RPMI8226 (cell line): ENCODE measurements at places on chromosomes 7 and 10.
A peak's percentile ranks its signal among the peaks of the same experiment; 100 is the strongest.

DNA sequence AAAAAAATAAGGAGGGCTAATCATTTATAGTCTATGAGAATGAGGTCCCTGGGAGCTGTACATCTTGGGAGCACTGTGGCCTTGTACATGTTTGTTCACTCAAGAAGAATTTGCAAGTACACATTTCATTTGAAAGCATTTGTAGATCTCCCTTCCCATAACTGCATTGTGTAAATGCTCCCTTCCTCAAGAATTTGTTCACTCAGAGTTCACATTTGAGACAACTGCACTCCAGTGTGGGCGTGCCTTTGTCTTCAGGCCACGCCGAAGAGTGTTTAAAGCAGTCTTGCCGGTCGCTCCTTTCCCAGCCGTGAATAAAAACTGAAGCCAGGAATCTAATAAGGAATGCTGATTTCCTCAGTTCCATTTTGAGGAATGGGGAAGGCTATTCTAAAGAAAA is 291.1 kb upstream of the LYZL1 start:
- no peak for DNase-seq

DNA sequence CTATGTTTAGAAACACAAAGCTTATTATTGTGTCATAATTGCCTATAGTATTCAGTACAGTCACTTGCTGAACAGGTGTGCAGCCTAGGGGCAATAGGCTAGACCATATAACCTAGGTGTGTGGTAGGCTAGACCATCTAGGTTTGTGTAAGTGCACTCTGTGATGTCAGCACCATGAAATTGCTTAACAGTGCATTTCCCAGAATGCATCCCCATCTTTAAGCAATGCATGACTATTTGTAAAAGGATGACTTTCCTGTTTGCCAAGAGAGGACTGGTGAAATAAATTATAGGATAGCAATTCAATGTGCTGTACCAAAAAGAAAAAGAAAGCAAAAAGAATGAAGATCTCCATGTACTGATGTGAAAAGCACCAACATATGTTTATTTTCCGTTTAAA is 288.7 kb upstream of the AUTS2 start:
- DNase-seq, result no peak

DNA sequence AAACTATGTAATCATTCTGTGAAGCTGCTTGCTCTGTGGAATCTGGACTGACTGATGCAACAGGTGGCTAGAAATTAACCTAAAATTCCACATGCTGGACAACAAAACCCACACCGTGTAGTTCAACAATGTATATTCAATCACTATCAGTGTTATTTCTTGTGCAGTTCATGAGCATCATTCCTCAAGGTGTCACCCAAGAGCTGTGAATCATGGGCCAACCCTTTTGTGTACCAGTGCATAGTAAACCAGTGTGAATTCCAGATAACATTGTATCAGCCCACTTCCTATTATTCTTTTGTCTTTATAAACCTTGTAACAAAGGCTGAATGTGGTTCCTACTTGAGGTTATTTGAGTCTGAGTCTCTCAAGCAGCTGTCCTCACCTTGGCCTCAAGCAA is 905.2 kb upstream of the ZNF722 start:
- no peak for DNase-seq

DNA sequence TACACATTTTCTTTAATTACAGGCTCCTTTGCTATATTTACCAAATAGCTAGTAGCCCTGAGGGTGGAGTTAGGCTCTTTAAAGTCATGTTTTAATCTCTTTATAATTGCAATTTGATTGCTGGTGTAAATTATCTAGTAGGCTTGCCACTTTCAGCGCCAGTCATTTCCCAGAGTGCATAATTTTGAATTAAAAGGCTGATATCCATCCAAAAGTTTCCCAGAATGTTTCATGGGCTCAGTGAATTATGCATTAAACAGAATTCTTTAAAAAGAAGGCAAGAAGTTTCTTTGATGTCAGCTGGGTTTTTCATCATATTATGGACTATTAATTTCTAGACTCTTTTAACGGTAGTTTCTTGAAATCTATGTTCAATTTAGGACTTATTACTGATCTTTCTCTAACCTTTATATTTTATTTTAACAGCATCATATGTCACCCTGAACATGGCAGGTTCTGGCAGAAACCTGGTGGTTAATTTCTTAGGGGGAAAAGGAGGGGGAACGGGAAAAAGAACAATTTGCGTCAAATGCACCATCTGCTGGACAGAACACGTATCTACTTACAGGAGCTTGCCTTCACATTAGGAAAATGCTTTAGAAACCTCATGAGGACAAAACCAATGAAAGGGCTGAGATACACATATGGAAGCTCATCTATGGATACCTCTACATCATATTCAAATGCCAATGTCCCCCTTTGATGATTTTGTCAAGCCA is 171.1 kb downstream of the GRM3 start:
- DNase-seq, result peak; percentile 21

DNA sequence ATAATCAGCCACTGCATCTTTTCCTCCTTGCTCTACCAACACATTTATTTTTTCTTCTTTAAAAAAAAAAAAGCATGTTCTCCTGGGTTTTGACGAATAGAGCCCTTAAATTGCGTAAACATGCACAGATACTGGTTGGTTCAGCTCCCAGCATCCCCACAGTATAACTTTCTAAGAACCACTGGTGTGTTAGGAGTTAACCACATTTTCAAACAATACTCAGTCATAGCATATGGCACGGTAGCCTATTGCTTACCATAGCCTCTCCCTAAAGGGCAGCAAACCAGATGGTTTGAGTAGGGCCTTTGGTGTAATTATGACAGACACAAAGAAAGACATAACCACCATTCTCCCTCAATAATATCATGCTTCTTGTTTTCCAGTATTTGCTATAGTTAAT is 145.0 kb downstream of the LRRC4 start:
- no peak for DNase-seq

DNA sequence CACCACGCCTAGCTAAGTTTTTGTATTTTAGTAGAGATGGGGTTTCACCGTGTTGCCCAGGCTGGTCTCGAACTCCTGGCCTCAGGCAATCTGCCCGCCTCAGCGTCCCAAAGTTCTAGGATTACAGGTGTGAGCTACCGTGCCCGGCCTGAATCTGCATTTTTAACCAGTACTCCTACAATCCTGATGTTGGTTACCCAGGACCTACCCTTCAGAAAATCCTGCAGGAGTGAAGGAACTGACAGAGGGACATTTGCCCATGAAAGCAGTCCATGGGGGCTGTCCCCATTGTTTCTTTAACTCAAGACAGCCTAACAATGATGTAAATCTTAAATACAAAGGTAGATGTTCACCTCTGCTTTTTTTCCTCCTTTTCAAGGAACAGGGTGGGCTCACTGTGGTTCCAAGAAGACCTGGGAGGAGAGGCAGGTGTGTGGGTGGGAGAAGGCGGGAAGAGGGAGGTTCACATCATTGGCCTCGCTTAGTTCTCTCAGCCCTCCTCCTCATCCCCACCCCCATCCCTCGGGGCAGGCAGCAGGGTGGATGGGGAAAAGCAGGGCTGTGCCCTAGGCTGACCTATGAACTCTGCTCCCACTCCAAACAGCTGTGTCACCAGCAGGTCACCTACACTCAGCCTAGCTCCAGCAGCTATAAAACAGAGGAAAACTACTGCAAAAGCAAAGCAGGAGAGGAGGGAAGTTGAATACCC is 13.5 kb downstream of the LRRC20 start:
- DNase-seq, result no peak

DNA sequence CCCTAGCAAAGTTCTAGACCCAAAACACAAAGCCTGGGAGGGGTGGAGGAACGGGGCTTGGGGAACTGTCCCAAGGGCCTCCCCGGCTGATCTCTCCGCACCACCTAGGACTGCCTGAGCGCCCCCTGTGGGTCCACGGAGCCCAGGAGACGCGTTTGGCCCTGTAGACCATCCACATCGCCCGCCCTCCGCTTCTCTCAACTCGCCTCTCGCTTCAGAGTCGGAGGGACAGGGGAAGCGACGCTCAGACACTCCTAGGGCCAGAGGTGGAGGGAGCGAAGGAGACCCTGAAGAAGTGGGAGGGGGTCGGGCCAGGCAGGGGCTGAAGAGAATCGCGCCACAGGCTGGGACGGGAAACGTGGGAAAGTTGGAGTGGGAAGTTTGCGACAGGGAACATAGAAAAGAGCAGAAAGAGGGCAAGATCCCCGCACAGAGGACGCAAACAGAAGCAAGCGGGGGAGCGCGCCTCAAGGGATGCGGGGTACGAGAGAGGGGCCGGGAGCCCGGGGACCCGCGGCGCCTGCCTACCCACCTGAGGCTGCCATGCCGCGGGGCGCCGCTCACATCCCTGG is 378 bp downstream of the PIK3AP1 start:
- DNase-seq, result peak; percentile 83

GRCh38 chr7:153507885-153508284 is 544.3 kb upstream of the DPP6 start:
- no peak for DNase-seq

GRCh38 chr10:14540611-14541010 is 209.9 kb upstream of the FRMD4A start:
- no peak for DNase-seq

DNA sequence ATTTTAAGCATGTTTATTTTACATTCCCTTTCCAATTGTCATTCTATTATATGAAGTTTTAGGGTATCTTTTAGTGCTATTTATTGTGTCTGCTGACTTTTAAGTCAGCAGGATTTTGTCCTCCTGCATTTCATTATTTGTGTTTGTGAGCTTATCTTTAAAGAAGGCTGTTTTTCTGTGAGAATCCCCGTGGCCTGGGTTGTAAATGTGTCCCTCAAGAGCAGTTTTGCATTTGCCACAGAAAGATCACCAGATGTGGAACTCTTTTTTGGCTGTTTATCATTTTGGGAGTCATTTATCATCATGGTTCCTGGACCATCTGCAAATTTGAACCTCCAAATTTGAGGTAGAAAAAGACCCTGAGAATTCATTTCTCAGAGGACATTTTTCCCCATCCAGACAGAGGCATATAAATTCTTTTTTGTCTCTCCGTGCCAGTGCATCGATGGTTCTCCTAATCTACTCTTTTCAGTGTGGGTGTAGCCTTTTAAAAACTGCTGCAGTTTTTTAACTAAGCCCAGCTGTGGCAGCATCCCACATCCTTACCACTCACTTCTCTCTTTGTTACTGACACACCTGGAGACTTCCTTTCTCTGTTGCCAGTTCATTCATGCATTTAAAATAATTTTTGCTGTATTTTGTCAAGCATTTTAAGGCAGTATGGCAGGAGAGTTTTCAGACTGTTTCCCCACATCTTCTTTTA is 20.1 kb upstream of the MTURN start:
- no peak for DNase-seq

GRCh38 chr10:47044741-47045140 is 133.5 kb downstream of the PTPN20 start:
- no peak for DNase-seq

DNA sequence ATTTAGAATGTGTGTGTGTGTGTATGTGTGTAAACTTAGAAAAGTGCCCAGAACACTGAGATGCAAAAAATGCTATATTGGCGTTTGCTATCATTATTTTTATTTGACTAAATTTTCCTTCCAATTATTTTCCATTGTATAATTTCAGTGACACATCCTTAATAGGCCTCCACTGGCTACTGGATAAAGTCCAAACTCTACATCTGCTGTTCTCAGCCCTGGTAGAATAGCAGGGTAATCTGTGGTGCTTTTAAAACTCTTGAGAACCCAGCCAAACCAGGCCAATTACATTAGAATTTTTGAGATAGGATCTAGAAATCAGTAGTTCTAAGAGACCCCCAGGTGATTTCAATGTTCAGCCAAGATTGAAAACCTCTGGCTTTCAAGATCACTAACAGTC is 66.4 kb downstream of the ZNF503 start:
- no peak for DNase-seq

- DNase-seq, result no peak
These were observed 3.5 kb downstream of the SHH start for GRCh38 chr7:155808549-155809331.

DNA sequence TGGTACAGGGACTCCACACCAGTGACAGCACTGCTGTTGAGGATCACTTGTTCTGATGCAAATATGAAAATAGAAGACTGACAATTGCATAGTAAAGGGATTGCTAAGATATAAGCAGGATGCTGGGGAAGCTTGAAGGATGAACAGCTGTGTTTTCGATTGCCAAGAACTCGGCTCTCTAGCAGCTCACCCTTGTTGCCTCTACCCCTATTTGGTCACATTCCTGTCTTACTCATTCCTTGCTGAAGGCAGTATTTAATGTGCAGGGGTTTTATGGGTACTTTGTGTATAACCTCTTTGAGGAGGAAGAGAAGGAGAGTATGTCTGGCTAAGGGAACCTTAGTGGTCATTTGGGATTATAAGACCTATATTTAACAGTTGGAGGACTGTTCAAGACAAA is 218.8 kb downstream of the AUTS2 start:
- no peak for DNase-seq

DNA sequence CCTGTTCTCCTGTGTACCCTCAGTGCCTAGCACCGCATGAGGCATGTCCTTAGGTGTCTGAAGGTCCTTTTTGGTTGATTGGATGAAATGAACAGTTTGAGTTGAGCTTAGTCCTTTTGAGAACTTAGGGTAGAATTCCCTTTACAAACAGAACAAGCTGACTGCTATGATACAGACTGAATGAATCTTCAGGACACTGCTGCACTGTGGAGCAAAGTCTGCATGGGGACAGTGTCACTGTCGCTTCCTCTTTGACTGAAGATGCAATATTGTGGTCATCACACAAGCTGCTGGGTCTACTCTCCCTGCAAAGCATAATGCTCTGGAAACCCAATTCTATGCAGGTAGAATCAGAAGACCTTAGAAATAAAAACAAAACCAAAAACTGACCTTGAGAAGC is 8.6 kb upstream of the PLAU start:
- no peak for DNase-seq

- no peak for DNase-seq
These were observed 60.3 kb downstream of the ATOH7 start for GRCh38 chr10:68171539-68172080.

- DNase-seq, result no peak
These were observed 92.5 kb downstream of the ELAPOR2 start for GRCh38 chr7:86966916-86967315.

GRCh38 chr10:30186371-30186875 is 127.0 kb upstream of the JCAD start:
- DNase-seq, result peak; percentile 62

DNA sequence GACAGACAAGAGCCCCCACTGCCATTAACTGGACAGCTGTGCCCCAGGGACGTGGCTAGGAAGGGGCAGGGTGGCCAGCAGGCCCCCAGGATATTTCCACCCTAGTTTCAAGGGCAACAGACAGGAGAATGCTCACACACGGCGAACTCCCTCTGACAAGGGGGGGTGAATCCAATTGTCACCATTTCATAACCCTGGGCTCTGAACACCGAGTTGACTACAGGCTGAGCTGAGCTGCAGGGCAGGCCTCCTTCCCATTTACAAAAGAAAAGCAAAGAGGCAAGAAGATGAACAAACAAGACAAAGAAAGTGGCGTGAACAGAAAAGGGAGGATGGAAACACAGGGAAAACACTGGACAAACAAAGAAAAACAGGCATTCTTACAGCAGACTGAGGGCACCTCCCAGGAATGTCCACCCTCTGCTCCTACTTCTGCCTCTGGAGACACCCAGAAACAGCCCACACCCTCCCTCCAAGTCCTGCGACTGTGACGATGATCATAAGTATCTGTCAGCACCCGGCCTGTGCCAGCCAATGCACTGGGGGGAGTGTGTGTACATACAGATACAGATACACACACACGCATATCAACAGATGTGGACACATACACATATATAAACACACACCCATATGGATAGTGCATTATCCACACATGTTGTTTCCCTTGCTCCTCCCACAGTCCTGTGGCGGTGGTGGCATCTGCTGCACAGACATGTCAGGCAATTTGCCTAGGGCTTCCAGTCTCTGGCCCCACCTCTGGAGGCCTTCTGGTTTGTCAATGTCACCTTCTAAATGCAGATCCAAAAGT is 66.2 kb downstream of the FAM53B start:
- no peak for DNase-seq

- no peak for DNase-seq
These were observed 473.0 kb upstream of the MGMT start for GRCh38 chr10:128993911-128994538.
